ENCODE measurements at places on chromosomes 5 and 9. TPM values are rescaled to one million over a fixed set of nuclear protein-coding genes. Genes with fewer than 3 reads are reported as not detected.

FBP1 gene
- 0.21 TPM for total RNA-seq

ORM2 gene
- total RNA-seq, result not detected

EIF4EBP3 gene
- total RNA-seq, result 8.6 TPM

DEPDC1B gene
- total RNA-seq, result 50.8 TPM

IL9 gene
- total RNA-seq, result not detected

PITX1 gene
- not detected for total RNA-seq

GRCh38 chr9:127970401-127971313 lies 10.1 kb downstream of the EEIG1 start:
- DNase-seq, result peak; percentile 86

DNA sequence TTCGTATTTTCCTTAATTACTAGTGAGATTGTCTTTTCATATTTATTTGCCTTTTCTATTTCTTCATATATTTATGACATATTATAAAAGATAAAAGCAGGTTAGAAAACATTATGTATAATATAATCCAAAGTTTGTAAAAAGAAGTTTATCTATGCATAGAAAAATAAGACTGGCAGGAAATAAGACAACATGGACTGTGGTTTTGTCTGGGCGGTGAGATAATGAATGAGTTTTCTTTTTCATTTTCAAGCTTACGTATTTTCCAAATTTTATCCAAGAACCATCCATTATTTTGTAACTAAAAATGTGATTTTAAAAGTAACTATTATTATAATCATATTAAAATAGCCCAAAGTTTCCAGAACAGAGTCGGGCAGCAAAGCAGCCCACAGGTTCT lies 109.8 kb upstream of the MVB12B start:
- no peak for DNase-seq

DNA sequence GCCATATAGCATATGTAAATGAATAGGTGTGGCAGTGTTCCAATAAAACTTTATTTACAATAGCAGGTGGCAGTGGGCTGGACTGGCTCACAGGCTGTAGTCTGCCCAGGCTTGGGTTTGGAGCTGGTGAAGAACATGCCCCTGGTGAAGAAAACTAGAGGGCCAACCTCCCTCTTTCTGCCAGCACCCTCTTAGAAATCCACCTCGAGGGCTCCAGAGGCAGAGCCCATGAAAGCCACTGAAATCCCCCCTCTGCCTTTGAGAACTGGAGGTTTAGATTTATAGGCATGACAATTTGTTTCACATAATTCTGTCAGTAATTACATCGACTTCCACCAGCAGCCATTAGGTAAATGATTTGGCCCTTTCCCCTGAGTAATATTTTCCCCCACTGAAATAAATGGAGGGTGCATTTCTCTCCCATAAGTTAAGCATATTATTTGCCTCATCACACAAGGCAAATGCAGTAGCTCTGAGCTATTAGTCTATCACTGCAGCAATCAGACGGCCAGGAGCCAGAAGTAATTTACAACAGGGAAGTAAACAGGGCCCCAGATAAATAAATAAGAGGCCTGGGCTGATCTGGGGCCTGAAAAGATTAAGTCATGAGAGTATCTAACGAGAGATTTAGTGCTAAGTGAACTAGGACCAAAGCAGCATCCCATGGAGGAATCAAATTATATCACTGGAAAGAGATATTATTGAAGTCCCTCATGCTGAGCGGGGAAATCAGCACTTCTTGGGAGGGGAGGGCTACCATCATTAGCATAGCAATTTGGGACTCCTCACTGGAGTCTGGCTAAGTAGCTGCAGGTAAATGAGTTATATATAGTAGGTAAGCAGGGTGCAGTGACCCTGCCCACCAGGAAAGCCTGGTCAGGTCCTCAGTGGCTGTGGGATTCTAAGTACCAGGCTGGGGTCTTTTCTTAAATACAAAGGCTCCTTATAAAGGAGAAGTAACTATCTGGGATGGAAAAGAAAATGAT lies 123.9 kb downstream of the SLIT3 start:
- no peak for DNase-seq

DNA sequence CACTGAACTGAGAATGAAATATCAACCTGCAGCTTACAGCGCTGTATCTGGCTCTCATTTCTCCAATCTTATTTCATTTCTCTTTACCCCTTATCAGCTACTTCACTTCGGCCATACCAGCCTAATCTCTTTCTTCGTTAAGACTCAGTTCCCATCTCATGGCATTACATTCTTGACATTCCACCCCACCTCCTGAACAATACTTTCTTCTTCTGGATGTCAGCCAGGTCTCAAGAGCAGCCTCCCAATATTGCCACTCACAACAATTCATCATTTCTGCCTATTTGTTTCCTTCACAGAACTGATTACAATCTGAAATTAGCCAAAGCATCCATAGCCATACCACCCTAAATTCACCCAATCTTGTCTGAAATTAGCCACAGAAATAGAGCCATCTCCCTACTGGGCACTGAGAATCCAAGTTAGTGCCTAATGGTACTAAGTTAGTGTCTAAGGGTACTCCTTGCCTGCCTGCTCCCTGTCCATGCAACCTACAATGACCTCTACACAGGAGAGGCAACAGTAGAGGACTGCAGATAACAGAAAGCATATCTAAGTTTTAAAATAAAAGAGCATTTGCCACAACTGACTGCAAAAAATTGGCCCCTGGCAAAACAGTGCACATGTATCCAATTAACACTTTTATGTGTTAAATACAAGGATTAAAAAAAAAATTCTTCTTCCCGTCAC lies 35.2 kb downstream of the SETX start:
- DNase-seq, result no peak

- DNase-seq, result no peak
Measured at GRCh38 chr9:75269197-75269596, 180.9 kb downstream of the OSTF1 start.

DNA sequence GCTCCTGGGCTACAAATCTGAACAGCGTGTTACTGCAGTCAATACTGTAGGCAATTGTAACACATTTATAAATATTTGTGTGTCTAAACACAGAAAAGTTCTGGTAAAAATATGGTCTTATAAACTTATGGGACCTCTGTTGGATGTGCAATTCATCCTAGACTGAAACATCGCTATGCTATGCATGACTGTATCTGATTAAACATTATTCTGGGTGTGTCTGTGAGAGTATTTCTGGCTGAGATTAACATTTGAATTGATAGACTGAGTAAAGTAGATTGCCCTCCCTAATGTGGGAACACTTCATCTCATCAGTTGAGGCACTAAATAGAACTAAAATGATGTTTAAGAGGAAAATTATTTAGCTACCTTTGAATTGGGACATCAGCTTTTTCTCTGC lies 24.3 kb upstream of the PRDM9 start:
- no peak for DNase-seq

DNA sequence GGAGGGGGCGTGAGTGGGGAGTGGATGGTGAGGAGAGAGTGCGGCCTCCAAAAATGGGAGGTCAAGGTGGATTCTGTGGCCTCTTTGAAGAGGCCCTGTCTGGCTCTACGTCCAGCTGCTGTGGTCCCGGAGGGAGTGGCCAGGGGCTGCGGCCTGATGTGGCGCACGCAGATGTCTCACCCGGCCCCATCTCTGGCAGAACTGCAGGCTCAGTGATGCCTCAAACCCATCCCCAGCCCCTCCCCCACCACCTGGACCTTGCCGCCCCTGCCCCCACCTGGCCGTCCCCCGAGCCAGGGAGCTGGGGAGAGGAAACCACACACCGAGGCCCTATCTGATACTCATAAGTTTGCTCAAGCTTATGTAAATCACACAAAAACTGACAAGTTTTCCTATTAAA lies 267.6 kb downstream of the PBX3 start:
- DNase-seq, result no peak

GRCh38 chr5:110651507-110651906 lies 75.0 kb downstream of the TMEM232 start:
- no peak for DNase-seq

DNA sequence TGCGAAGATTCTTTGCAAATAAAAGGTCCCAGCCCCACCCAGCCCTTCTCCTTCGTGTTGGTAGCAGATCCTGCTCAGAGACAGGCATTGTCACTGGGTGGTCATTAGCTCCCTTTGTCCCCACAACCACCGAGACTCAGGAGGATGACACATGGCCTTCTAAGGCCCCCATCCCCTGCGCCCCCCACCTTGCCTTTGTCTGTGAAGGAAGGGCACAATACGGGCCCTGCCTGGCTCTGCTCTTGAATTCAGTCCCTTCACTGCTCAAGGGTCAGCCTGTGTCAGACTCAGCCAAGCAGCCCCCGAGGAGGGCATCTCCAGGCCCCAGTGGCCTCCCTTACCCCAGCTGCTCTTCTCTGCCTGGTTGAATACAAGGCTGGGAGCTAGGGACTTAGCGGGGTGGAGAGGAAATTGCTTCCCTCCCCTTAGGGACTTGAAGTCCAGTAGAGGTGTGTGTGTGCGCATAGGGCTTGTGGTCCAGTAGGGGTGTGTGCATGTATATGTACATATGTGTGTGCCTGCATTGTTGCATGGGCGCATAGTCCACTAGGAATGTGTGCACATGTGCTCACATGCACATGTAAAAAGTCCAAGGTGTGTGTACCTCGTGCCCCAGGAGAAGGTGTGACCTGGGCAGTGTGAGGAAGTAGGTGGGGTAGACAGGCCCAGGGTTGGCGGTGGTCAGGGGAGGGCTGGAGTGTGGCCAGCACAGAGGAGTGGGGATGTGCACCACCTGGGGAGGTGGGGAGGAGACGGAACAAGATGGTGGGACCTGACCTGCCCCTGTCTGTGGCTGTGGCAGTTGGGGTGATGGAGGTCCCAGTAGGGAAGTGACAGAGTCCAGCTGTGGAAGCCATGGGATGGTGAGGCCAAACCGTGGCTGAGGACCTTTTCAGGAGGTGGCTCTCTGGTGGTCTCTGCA lies 59.1 kb downstream of the PHF2 start:
- DNase-seq, result no peak

GRCh38 chr5:27491746-27492439 lies 453.5 kb upstream of the CDH9 start:
- no peak for DNase-seq

DNA sequence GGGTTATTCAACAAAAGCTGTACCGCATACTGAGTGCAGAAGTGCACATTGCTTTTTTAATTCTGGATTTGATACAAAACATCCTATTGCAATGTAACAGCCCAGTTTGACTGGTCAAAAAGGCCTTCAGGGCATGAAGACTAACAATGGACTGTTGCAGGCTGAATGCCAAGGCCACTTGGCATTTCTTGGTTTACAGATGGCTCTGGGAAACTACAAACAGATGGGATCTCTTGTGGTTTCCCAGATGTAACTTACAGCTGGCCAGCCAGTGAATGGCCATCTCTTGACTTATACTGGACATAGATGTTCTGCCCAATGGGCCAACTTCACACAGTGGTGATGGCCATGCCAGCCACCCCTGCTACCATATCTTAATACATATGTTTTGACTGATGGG lies 36.8 kb downstream of the UGT3A2 start:
- DNase-seq, result no peak

GRCh38 chr5:133763744-133764143 lies 151.4 kb upstream of the FSTL4 start:
- no peak for DNase-seq

GRCh38 chr5:130116462-130116861 lies 212.2 kb downstream of the CHSY3 start:
- DNase-seq, result no peak

- DNase-seq, result no peak
Measured at GRCh38 chr5:96843140-96843539, 33.2 kb upstream of the ERAP2 start.

GRCh38 chr5:39024005-39024404 lies 50.2 kb downstream of the RICTOR start:
- DNase-seq, result no peak

DNA sequence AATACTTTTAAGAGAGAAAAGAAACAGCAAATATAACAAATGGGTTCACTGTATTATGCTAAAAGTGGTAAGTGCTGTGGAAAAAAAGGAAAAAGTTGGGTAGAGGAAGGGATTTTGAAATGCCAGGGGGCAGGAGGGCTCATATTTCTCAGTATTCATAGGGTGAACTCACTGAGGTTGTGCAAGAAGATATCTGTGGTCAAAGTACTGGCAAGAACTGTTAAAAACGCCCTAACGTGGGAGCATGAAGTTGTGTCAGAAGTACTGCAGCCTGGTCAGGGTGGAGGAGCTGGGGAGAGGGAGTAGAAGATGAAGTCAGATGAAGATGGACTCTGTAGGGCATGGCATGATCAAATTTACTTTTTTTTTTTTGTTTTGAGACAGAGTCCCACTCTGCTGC lies 31.2 kb upstream of the SLC28A3 start:
- no peak for DNase-seq

DNA sequence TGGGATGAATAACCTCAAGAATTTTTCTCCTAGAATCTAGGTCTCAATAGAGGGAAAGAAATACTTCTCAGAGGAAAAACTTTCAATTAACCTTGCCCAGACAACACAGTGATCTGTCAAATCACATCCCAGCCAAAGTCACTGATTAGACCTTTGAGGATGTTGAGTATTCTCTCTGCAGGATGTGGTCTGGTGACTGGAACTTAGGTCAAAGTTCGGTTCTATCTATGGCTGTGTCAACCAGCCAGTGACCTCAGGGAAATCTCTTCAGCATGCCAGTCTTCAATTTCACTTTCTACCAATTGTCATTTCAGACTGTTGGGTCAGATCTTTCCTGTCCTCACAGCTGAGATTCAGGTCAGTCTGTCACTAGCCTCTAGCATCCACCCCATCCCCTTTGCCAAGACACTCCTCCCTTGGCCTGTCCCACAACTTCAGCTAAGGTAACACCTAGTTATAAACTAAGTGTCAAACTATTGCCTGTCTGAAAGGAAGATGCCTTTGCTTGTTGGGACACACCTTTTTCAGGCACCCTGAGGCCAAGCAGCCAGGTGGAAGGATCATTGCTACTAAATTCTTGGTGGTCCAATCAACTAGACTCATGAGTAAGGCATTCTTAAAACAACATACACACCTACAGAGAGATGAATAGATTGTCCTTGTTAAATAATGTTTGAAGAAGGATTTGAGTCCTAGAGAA lies 156.3 kb upstream of the FST start:
- no peak for DNase-seq

GRCh38 chr5:83517688-83518085 lies 46.1 kb downstream of the VCAN start:
- DNase-seq, result no peak

GRCh38 chr5:56658972-56659371 lies 156.4 kb upstream of the MAP3K1 start:
- no peak for DNase-seq

DNA sequence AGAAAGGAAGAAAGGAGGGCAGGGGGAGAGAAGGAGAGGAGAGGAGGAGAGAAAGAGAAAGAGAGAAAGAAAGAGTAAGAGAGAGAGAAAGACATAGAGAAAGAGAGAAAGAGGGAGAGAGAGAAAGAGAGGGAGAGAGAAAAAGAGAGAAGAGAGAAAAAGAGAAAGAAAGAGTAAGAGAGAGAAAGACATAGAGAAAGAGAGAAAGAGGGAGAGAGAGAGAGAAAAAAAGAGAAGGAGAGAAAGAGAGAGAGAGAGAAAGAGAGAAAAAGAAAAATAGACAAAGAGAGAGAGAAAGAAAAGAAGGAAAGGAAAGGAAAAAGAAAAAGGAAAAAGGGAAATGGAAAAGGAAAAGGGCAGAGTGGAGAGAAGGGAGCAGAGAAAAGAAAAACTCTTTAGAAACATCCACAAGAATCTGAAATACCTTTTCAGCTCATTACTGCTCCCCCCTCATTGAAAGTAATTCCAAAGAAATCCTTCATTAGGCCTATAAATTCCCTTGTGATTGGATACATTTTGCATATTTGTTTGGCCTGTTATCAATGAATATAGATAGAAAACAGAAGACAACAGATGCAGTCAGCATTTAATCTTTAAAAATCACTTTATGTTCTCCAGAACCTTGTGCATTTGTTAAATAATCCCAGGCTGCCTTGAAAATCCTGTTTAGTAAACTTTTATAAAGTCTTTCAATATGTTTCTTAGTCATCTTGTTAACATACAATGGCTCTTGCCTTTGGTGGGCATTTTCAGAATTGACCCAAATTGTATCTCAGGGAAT lies 411.5 kb downstream of the NFIB start:
- DNase-seq, result no peak

GRCh38 chr5:151158287-151158661 lies 695 bp upstream of the ANXA6 start:
- no peak for DNase-seq

All from activated CD8-positive, alpha-beta T cell treated with anti-CD3 and anti-CD28 coated beads, Interleukin-2, amount 10 ng/mL, durations not matched to agents 7 days and 5 days (primary cell).